ENCODE measurements at places on chromosomes 7 and 10. TPM values are rescaled to one million over a fixed set of nuclear protein-coding genes. Genes with fewer than 3 reads are reported as not detected.

The CALHM3 gene
- not detected for total RNA-seq

The GDF2 gene
- total RNA-seq: not detected

The EXOC6 gene
- 9.3 TPM for total RNA-seq

The ELMO1 gene
- total RNA-seq: 49.6 TPM

The IFIT3 gene
- 1.5 TPM for total RNA-seq

The CACUL1 gene
- total RNA-seq: 41.6 TPM

The SH2D4B gene
- 0.23 TPM for total RNA-seq

The AKR1C8 gene
- total RNA-seq: not detected

The PSD gene
- 1.7 TPM for total RNA-seq

The KRIT1 gene
- total RNA-seq: 46.8 TPM

The ZNF239 gene
- 0.30 TPM for total RNA-seq

The LRRC18 gene
- total RNA-seq: not detected

The CEP55 gene
- total RNA-seq: 4.3 TPM

The LBX1 gene
- total RNA-seq: not detected

The MOGAT3 gene
- not detected for total RNA-seq

The CYP3A4 gene
- 7.8 TPM for total RNA-seq

The MEST gene
- 7.5 TPM for total RNA-seq

The SLC18A3 gene
- total RNA-seq: not detected

The XRCC2 gene
- total RNA-seq: 1.2 TPM

The HOXA5 gene
- 16.1 TPM for total RNA-seq

The DNAJB9 gene
- 31.1 TPM for total RNA-seq

The CNTNAP2 gene
- total RNA-seq: not detected

The CLDN3 gene
- 19.4 TPM for total RNA-seq

The SEC61A2 gene
- total RNA-seq: 5.9 TPM

The ZNF503 gene
- total RNA-seq: 5.7 TPM

Measured in suprapubic skin (tissue), 4 donors.